ENCODE measurements at places on chromosomes 7 and 10.
A peak's percentile ranks its signal among the peaks of the same experiment; 100 is the strongest.

GRCh38 chr10:19724287-19724686 lies 91.9 kb upstream of the PLXDC2 start:
- no peak for DNase-seq

DNA sequence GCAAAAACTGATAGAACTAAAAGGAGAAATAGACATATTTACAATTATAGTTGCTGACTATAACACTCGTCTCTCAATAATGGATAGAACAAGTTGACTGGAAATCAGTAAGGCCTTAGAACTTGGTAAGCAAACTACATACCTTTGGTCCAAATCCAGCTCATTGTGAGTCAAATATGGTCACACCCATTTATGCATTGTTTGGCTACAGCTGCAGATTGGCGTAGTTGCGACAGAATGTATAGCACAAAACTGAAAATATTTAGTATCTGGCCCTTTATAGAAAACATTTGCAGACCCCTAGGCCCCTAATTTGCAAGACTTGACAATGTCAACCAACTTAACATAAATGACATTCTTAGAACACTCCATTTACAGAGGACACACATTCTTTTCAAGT lies 103.6 kb upstream of the EGR2 start:
- DNase-seq: no peak

GRCh38 chr7:117901089-117901797 lies 28.0 kb upstream of the CTTNBP2 start:
- DNase-seq: peak; percentile 9

GRCh38 chr7:78218051-78218450 lies 419.5 kb downstream of the PHTF2 start:
- no peak for DNase-seq

- DNase-seq: peak; percentile 86
These were observed 4.5 kb upstream of the NODAL start for GRCh38 chr10:70445718-70446657.

DNA sequence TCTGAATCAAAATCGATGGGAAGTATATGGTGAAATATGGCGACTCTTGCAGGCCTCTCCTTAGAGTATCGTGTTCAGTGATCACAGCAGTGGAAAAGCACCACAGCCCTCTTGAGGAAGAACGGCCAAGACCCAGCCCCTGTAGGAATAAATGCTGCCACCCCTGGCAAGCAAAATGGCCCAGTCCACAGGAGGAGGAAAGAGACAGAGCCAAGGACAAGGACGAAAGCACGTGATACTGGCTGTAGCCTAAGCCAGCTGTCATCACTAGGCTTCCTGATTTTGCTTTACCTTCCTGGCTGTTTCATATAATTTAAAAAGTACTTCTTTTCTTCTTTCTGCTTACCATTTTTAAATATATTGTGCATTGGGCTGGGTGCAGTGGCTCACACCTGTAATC lies 395.0 kb upstream of the SHH start:
- DNase-seq: no peak
